ENCODE measurements at places on chromosomes 13 and 19.

- DNase-seq: no peak
Measured at GRCh38 chr19:33299051-33299688, 3.2 kb downstream of the CEBPA start.

- DNase-seq: peak; percentile 17
Measured at GRCh38 chr13:98050041-98050466, 92.8 kb upstream of the FARP1 start.

DNA sequence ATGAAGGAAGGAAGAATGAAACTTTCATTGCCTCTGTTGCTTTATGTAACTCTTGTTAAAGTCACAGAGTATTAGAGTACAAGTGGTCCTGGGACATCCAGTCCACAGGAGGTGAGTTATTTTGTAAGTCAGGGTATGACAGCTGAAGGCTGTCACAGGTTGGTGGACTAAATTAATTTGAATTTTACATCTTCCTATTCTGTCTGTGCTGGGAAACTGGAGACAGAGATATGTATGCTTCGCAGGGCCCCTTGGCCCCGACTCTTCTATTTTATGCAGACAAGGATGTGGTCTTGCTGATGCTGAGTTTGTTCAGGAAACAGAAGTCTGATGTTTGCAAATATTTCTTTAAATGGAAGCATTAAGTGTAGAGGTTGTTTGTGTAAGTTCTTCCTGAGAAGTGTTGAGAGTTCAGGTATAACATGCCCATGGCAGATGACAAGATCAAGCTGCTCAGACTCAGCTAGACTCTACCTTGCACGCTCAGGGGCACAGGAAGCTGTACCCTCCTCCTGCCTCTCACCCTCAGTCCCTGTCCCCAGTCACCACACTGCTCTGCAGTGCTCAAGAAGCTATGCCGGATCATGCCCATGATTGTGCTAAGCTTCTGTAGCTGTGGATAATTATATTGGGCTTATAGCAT is 23.4 kb downstream of the RASL11A start:
- no peak for DNase-seq

GRCh38 chr13:103157016-103157415 is 90.8 kb upstream of the SLC10A2 start:
- peak; percentile 5 for DNase-seq

DNA sequence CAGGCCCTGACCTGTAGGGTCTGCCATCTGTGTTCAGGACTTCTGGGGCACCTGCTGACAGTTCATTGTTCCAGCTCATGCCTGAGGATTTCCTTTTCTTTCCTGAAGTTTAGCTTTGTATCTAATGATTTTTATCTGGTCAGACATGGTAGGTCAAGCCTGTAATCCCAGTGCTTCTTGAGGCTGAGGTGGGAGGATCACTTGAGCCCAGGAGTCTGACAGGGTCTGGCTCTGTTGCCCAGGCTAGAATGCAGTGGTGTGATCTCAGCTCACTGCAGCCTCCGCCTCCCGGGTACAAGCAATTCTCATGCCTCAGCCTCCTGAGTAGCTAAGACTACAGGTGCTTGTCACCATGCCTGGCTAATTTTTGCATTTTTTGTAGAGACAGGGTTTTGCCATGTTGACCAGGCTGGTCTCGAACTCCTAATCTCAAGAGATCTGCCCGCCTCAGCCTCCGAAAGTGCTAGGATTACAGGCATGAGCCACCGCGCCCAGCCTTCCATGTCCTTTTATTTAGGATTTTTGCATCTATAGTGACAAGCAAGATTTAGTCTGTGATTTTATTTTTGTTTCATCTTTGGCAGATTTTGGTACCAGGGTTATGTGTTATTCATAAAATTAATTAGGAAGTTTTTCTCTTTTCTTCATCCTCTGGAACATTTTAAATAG is 33.2 kb downstream of the CHST8 start:
- no peak for DNase-seq

DNA sequence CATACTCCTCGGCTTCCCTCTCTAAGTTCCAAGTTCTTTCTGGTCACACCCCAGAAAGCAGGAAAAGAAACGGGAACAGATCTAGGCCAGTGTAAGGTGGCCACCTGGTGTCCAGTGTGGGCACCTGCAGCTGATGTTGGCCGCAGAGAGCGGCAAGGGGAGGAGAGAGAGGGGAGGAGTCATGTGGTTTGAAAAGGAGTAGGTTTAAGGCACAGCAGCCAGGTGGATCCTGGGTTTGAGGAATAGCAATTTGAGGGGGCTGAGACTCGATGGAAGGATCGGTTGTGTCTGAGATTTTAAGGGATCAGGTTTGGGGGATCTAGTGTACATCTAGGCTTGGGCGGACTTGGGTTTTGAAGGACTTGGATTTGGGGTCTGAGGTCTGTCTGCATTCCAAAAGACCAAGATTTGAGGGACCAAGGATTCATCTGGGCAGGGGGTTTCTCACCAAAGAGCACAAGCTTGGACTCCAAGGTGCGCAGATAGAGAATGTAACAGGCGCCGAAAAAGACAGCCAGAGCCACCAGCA is 1.2 kb downstream of the RABAC1 start:
- peak; percentile 83 for DNase-seq

DNA sequence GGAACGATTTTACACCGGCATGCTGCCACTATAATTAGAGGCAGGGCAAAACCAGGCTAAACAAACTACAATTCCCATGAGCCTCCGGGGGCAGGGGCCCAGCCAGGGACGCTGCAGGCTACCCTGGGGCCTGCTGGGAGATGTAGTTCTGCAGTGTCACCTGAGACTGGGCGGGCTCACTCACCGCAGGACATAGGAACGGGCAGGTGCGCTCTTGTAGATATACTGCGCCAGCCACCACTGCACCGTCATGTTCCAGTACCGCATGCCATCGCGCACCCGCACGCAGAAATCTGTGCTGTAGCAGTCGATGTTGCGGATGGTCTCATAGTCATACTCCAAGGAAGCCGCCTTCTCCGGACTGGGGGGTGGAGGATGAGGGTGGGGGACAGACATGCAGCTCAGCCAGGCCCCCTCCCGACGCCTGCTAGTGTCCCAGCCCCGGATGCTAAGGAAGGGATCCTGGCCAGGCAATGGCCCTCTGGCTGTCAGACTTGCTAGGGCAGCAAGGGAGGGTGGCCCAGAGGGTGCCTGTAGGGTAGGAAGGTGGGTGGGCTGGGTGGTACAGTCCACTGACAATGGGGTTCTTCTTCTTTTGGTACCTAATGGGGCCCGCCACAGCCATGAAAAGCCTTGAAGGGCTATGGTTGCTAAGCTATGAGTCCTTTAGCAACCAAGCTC is 5.8 kb upstream of the TMC4 start:
- no peak for DNase-seq

DNA sequence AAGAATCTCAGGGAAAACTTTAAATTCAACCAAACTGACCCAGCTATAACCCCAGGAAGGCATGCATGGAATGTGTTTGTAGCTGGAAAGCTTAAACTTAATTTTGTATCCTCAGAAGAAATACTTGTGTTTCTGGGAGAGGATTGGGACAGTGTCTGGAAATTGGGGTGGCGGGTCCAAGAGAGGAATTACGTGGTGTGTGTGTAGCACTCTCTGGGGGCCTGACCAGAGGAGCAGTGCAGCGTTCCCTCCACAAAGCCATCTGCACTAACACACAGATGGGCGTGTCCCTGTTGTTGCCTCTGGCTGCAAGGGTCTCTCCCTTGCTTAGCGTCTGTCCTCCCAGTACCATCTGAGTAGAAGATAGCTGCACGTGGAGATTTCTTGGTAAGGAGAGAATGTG is 6.4 kb downstream of the GARRE1 start:
- DNase-seq: peak; percentile 42

DNA sequence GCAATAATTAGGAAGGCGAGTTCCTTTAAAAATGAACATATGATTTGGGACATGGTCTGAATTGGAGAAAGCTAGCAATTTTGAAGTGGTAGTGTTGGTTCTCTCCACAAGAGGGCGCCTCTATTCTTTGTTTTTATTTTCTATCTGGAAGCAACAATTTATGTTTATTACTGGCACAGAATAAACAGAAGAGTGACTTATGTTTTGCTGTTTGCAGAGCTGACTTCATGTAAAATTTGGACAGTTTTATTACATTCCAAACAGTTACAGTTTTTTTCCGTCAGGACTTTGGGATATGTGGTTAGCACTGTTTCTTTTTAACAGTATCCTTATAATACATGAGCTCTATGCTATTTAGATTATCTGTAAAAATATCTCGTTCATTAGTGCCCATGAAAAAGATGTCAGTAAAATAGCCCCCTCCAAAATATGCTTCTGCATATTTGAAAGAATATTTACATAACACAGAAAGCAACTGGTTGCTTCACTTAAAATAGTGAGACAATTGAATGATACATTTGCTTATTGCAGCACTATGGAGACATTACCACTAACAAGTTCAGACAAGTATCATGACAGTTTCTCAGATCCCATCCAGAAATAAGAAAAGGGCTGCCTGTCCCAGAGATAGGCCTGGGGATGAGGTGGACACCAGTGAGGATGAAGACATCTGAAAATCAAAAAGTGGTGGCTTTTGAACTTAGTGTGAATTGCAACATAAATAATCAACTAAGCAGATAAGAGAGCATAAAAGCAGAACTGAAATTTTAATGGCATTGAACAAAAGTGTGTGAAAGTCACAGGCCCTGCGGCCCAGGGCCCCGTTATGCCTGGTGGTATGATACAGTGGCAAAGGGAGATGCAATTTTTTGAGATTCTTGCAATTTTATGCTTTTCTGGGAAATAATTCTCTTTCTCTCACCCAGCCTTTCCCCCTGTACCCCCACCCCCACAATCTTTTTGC is 32.3 kb upstream of the FGF9 start:
- DNase-seq: peak; percentile 43

- DNase-seq: peak; percentile 29
Measured at GRCh38 chr19:12828494-12828893, 5.9 kb downstream of the RTBDN start.

DNA sequence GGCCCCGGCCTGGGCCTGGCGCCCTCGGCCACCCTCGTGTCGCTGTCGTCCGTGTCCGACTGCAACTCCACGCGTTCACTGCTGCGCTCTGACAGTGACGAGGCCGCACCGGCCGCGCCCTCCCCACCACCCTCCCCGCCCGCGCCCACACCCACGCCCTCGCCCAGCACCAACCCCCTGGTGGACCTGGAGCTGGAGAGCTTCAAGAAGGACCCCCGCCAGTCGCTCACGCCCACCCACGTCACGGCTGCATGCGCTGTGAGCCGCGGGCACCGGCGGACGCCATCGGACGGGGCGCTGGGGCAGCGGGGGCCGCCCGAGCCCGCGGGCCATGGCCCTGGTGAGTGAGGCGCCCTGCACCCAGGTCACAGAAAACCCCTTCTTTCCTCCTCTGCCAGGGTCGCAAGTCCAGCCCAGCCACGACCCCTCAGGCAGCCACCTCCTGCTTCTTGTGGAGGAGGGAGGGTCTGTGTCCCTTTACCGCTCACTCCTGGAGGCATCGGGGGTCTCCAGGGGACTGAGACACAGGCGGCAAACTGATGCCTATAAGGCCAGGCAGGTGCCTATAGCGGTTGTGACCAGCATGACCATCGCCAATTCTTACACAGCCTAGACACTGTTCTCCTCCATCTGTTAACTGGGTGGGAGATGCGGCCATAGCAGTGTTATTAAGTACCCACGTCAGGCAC is 4.2 kb downstream of the TTC9B start:
- DNase-seq: no peak

- peak; percentile 71 for DNase-seq
Measured at GRCh38 chr13:20190481-20191310, 2.0 kb downstream of the GJB2 start.

DNA sequence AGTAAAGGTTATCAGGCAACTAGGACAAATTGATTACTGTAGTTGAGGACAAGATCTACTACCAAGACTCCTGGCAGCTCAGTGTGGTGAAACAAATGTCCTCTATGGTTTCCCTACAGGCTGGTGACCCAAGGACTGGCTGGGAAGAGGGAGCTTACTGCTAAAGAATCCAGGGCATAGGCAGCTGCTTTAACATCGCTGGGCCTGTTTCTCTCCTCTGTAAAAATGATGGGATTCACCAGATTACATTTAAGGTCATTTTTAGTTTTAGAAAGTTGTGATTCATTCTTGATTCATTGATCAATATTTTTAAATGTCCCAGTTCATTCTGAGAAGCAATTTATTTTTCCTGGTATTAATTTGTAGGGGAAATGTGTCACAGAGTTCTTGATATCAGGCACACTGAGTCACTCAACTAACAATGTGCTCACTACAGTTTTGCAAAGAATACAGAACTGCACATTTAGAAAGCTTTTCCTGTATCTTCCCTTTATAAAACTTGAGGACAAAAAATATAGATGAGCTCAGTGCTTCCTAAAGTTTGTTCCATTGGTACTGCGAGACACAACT is 19.6 kb upstream of the FAM124A start:
- no peak for DNase-seq

- DNase-seq: no peak
Measured at GRCh38 chr13:73481886-73482445, 423.2 kb downstream of the KLF5 start.

- no peak for DNase-seq
Measured at GRCh38 chr13:94706843-94707399, 5.4 kb downstream of the SOX21 start.

DNA sequence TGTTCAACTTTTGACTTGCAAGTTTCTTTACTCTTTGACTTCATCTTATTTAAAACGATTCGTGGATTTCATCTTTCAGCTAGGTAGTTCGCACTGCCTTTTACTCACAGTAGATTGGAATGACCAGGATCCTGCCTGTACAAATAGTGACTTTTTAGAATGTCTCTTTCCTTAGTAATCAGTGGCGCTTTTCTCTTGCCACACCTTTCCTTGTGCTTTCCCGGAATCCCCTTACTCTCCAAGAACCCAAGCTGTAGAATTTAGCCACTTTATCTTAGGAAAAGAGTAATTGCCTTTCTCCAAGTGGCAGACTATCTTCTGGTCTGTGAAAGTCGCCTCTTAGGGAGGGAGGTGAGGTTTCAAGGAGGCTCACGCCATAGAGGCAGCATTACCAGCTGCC is 123.4 kb downstream of the LMO7 start:
- no peak for DNase-seq

DNA sequence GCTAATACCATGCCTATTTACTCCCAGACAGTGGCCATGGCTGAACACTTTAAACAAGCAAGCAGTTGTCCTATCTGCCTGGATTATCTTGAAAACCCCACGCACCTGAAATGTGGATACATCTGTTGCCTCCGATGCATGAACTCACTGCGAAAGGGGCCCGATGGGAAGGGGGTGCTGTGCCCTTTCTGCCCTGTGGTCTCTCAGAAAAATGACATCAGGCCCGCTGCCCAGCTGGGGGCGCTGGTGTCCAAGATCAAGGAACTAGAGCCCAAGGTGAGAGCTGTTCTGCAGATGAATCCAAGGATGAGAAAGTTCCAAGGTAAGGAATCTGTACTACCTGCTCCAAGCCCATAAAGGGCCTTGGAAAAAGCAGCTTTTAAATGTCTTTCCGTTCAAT is 8.6 kb downstream of the RFPL4AL1 start:
- DNase-seq: no peak

GRCh38 chr19:3516675-3517207 is 10.6 kb downstream of the FZR1 start:
- DNase-seq: no peak

- peak; percentile 15 for DNase-seq
Measured at GRCh38 chr13:25732111-25732865, 319.5 kb downstream of the SHISA2 start.

DNA sequence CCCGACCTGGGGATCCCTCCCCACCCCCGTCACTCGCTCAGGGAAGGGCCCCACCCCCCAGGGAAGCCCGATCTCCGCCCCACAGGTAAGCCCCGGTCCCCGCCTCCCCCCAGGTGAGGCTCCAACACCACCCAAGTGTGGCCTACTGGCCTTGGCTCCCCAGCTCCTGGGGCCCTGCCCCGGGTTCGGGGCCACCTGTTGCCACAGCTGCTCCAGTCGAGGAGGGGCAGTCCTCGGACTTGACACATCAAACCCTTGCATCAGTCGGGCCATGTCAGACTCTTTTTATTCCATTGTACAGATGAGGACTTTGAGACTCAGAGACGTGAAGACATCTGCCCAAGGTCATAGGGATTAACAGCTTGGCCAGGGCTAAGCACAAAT is 512 bp downstream of the CC2D1A start:
- DNase-seq: no peak

All from fibroblast of pulmonary artery (primary cell).